ENCODE measurements at places on chromosomes 13 and 19.

- DNase-seq = peak; percentile 68
Observed at GRCh38 chr13:46389457-46390451, 2.7 kb upstream of the RUBCNL start.

GRCh38 chr19:46431824-46432223, 3.1 kb upstream of the PNMA8C start:
- DNase-seq = no peak

DNA sequence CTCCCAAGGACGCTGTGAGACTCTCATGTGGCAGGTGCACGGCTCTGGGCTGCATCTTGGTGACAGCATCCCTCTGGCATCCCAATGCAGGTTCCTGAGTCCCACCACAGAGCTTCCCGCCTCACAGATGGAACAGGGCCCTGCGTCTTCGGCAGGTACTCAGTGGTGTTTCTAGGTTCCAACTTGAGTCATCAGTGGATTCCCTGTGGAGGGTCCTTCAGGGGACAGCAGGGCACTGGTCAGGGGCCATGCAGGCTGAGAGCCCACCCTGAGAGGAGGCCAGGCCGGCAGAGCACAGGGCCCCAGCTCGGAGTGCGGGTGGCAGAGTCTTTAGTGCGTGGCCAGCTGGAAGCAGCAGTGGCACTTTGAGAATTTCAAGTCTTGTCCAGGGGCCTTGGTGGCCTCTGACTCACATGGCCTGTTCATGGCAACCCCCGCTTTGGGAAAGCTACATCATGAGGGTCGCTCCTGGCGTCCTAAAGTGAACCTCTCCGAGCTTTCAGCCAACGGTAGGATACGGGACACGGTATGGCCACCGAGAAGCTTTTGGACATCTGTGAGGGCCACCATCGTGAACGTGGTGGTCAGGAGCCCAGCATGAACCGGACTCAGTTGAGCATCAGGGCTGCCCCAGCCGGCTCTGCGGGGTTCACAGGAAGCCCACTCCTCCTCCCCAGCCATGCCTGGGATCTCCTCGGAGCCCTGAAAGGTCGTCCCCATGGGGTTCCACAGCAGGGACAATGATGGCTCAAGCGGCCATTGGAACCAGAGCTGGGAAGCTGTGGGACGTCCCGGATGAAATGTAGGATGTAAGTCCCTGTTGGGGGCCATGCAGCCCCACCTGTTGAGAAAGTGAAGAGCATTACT, 72.0 kb upstream of the MCF2L start:
- DNase-seq = no peak

GRCh38 chr13:35983206-35983605, 148.0 kb downstream of the DCLK1 start:
- no peak for DNase-seq

GRCh38 chr19:6739390-6739882, at the start of gene TRIP10:
Gene TRIP10, plus strand, starts transcription at chr19:6739680. Its CDS starts 82 bp downstream, at chr19:6739762.
- peak; percentile 64 for DNase-seq
